AG08396 (cell line): ENCODE measurements at places on chromosomes 5 and 9.

DNA sequence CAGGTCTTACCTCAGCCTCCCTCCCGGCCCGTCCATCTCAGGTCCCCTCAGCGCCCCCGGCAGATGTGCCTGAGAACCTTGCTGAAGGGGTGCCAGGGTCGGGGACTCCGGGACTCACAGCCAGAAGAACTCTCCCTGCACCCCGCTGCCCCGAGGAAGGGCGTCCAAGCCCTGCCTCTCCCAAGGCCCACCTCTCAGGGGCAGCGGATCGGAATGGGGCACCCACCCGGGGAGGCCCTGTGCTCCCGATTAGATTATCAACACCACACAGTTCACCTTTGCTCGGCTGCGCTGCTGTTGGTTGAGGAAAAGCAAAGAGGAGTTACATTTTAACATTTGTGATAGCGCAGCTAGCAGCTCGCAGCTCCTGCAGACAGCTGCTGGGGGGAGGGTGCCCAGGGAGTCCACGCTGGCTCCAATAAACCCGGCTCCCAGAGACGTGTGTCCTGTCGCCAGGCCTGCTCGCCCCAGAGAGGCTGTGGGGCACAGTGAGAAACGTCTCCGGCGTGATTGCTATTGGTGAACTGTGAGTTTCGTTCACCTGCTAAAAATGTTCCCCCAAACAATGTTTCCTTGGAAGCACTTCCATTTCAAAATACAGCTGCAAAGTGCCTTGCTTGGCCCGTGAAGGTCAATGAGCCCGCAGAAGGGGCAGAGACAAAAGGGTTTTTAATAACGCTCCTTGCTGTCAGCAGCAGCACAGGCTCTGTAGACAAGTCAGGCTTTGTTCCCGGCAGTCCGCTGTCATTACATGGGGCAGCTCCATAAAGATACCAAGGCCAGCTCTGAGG, 18.6 kb upstream of the SLC6A19 start:
- DNase-seq, result no peak

GRCh38 chr9:116837018-116837989, 150.2 kb downstream of the TRIM32 start:
- DNase-seq, result no peak

DNA sequence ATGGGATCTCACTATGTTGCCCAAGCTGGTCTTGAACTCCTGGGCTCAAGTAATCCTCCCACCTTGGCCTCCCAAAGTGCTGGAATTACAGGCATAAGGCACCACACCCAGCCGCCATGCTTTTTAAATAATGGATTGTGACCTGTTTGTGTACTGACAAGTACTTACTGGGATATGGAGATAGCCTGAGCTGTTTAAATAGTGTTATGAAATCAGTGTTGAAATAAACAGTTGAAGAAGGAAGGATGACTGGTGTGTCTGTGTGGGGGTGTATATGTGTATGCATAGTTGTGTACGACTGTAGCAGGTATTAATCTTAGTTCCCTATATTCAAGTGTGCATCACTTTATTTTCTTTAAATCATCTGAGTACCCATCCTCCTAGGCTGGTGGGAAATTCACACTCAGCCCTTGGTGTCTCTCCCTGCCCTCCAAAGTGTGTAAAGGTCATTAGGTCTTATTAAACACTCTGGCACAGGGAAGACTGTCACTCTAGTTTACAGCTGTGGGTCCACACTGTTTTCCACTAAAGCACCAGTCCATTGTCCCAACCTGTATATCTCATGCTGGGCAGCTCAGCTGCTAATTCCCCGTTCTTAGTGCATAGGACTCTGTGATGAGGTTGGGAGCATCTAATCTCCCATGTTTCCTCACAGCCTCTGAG, 91.0 kb downstream of the SNX18 start:
- no peak for DNase-seq

DNA sequence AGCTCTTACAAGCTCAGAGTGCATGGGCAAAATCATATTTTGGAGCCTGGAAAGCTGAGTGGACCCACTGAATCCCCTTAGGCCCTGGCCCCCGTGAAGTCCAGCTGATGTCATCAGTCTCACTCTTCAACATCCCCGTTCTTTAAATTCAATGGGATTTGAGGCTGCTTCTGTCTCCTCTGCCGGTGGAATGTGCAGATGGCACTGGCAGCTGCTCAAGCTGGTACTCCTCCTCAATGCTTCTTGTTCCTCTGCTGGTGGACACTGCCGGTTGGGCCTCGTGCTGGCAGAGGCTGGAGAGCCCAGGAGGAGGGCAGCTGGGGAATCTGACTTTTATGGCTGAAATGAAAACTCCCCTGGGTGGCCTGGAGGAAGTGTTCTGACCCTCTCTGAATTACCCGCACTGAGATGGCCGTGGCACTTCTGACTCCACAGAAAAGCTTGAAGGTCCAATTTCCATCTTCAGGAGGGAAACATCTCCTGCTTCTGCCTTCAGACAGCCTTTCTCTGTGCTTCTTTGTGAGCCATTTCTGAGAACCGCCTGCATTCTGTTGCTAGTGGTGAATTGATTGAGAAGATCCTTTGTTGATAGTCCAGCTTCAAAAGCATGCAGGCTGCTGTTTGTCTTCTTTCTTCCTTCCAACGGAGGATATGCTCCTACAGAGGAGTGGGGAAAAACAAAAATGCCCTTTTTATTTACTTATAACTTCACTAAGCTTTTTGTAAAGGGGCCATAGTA, 298.9 kb downstream of the TMEM38B start:
- no peak for DNase-seq

DNA sequence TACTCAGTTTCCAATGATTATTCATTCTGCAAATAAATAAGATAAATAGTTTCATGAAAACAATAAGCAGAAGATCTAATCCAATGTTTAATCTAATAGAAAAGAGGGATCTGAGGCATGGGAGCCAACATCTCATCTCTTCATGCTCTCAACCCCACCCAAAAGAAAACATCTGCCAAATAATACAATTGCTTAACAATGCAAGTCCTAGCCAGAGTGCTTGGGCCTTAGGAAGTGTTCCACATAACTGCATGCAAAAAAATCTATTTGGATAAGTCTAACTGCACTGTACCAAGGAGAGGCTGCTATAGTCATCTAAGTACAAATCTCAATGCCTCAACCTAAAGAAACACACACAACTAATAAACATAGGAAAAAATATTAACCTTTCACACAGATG, 606.0 kb downstream of the CDH9 start:
- DNase-seq, result no peak

DNA sequence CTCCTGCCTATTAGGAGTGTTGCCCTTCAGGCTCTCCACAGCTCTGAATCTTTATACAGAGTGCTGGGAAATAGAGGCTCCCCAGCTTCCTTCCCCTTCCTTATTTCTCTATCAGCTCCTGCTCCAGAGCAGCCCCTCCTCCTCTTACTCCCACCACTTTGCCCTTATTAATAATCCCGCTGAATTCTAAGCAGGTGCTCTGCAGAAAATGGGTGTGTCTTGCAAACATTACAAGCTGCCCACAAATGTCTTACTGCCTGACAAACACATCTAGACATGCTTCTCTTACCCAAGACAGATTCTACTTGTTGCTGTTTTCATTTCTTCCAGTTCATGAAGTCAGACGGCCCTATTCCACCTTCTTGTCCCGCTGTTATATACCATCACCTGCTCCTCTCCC, 6.4 kb downstream of the PHF24 start:
- no peak for DNase-seq

GRCh38 chr9:21751998-21752397, 50.4 kb upstream of the MTAP start:
- no peak for DNase-seq

DNA sequence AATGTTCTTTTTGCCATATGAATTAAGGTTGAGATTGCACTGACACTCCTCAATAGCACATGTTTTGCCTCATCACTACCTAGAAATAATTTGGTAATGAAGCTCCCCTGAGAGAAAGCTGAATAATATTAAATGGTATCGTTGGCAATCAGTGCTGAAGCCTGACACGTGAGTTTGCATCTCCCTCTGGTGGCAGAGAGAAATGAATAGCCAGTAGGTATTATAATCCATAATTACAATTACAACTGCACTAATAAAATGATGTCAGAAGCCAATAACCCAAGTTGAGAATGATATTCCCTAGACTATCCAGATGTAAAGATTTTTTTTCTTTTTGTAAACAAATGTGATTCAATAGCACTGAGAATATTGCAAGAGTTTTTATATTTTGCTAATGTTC, 700.3 kb downstream of the PTPRD start:
- DNase-seq, result no peak

GRCh38 chr9:33202018-33202417, 34.9 kb upstream of the B4GALT1 start:
- DNase-seq, result no peak

- no peak for DNase-seq
Measured at GRCh38 chr9:12723409-12724028, 30.3 kb downstream of the TYRP1 start.

- DNase-seq, result no peak
Measured at GRCh38 chr5:134151723-134152122, 25.0 kb downstream of the SKP1 start.

GRCh38 chr9:126437701-126438100, 111.1 kb downstream of the MVB12B start:
- DNase-seq, result no peak

DNA sequence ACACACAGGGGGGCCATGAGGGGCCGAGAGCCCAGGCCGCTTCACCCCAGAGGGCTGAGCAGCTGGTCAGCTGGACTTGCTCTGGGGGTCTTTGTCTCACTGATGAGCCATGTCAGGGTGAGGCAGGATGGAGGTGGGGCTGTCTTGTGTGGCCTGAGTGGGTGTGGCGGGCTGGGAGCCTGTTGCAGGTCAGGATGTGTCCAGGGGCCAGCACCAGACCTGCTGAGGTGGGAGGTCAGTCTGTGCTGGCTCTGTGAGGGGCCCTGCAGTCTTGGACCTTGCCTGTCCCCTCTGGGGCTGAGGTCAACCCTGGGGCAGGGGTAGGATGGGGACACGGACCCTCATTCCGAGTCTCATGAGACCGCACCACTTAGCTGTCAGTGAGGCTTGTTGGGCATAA, 56.9 kb downstream of the RXRA start:
- no peak for DNase-seq
